ENCODE measurements at places on chromosomes 2 and 18.

- no peak for DNase-seq
Observed at GRCh38 chr2:30631051-30631671, 176.1 kb downstream of the CAPN13 start.

DNA sequence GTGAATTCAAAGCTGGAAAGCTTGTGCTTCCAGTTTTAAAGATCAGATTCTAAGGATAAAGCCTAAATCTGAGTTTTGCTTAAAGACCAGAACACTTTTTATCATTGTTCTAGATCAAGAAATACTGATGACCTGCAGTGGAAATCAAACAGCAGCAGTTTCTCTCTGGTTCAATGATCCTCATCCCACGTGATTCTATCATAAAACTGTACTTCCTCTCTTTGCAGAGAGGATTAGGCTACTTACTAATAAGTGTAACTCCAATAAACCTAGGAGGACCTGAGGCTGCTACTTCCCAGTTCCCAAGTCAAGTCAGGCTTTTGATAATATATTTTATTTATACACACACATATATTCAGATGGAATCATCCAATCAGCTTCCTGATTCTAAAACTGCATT, 81.9 kb downstream of the TCF4 start:
- DNase-seq = no peak

- no peak for DNase-seq
Observed at GRCh38 chr2:107681936-107682335, 144.8 kb upstream of the RGPD4 start.

- DNase-seq = no peak
Observed at GRCh38 chr2:174338671-174339560, 4.2 kb downstream of the SP9 start.

DNA sequence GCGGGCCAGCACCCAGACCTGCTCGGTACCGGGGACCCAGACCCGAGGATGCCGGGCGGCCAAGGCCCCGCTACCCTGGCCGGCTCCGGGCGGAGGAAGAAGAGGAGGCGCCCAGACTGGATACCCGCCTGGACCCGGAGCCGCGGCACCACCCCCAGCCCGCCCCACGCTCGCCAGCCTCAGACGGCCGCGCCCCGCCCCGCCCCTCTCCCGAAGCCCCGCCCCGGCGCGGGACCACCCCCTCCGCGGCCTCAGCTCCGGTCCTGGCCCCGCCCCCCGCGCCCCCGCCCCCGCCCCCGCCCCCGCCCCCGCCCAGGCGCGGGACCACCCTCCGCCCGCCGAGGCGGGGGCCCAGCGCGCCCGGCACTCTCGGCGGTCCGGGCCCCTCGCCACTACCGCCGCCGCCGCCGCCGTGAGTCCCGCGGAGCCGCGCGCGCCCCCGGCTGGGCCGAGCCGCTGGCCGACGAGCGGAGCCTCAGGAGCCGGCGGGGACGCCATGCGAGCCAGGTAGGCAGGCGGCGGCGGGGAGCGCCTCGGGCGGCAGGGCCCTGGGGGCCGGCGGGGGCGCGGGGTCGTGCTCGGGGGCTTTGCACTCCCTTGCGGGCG, at the start of gene SH3BP4:
Gene SH3BP4, plus strand, starts transcription at position 354 of the 606 bp plus-strand sequence. CDS start 82,986 bp downstream, outside the sequence.
- peak; percentile 70 for DNase-seq

GRCh38 chr2:180319586-180320405, 312.7 kb upstream of the CWC22 start:
- DNase-seq = no peak

GRCh38 chr2:210422366-210422765, 54.2 kb downstream of the LANCL1 start:
- no peak for DNase-seq

- no peak for DNase-seq
Observed at GRCh38 chr2:12399240-12399639, 317.5 kb upstream of the TRIB2 start.

- no peak for DNase-seq
Observed at GRCh38 chr2:223586261-223586660, 15.9 kb downstream of the SCG2 start.

DNA sequence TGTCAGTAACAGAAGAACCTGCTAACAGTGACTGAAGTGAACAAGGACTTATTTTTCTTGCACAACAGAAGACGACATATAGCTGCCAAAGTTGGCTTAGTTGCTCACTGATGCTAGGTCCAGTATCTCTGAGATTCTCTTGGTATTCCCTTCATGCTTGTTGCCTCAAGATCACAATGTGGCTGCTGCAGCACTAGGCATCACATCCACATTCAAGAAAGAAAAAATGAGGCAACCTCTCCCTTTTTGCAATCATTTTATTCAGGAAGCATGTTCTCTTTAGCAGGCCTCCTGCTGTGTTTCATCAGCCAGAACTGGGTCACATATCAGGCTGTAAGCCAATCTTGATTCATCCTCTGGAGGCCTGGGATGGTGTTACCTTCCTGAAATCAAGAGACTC, 11.7 kb upstream of the MAPK4 start:
- DNase-seq = no peak

DNA sequence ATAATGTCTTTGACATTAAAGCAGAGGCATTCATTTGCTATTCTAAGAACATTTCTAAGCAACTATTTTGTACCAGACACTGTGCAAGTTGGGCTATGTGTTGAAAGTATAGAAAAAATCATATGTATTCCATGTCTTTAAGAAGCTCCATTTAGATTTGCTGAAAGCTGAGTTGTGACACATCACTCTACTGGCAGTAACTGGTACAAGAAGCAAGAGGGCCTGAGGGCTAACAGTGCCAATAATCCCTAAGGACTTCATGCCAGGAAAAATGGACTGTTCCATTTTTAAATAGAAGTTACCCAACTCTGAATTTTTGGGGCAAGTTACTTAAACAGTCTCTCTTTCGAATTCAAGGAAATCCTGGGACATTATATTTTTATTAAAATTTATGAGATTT, 178.7 kb downstream of the SRBD1 start:
- no peak for DNase-seq

DNA sequence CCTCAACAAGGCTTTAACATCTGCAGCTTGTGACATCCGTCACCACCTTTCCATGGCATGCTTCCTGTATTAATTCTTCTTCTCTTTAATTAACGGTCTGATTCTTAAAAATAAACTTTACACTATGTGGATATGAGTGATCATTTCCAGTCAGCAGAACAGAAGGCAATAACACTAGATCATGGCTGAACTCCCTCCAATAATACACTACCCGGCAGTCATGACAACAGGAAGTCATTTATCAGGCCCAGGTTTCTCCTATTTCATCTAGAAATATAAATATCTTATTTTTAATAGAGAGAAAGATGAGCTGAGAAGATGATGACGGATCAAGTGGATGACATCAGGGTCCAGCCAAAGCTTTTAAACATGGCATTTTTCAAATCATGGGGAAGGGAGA, 792.2 kb downstream of the SLC4A3 start:
- DNase-seq = no peak

DNA sequence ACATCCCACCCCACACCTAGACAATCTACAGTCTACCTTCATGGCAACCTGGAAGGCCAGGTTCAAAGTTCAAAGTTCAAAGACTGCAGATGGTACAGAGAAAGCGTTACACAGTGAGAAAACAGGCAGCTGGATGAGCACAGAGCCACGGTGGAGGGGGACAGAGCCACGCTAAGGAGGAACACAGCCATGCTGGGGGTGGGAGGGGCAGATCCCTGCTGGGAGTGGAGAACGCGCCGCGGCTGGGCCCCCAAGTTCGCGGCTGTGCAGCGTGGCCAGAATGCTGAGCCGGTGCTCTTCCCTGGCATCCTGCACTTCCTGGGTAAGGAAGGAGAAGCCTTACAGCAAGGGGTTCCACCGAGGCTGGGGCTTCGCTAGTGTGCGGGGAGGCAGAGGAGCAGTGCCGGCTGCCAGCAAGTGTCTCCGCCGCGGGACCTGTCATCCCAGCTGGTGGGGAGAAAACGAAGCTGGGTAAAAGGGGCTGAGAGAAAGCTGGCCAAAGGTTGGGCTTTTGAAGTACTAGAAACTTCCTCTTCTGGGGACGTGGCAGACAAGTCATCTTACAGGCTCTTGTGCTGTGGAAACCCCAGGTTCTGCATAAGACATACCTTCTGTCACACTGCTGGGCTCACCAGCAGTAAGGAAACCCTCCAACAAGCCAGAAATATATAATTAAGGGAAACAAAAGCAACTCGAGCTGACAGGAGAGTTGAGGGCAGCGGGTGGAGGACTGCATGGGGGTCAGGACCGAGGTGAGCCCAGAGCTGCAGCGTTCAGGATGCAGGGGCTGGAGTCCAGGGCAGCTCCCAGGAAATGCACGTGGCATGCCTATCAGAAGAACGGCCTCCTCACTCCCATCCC, 115.5 kb downstream of the HDAC4 start:
- DNase-seq = no peak

GRCh38 chr18:77087393-77088141, 45.0 kb downstream of the MBP start:
- DNase-seq = no peak

- peak; percentile 39 for DNase-seq
Observed at GRCh38 chr2:151976945-151977353, 121.9 kb downstream of the CACNB4 start.

DNA sequence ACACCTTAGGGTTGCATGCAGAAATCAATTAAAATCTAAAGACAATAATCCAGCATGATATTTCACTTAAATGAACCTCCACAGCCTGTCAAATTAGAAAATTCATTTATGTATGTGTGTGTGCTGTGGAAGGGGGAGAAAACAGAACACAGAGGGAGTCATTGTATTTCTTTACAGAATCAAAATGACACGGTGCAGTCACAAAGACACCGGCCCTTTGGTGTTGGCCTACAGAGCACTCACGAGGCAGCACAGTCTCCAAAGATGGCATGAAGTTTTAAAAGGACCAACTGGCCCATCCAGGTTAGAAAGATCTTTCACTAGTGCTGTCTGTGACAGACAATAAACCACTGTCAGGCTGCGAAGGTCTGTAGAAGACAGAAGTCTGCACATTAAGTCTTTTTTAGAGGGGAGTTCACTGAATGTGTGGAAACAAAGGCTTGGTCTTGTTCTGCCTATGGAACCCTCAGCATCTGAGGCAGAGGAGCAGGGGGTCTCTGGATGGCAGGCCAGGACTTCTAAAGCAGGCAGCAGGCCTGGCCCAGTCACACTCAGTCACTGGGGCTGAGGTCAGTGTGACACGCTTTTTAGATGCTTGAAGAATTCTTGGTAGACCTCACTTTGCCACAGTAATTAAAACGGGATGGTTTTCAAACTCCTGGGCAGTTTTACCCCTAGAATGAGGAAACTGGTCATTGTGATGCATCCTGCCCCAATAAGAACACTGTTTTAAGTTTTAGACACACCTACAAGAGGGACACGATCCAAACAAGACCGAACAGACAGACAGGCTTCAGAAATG, 184.9 kb downstream of the AFF3 start:
- no peak for DNase-seq

DNA sequence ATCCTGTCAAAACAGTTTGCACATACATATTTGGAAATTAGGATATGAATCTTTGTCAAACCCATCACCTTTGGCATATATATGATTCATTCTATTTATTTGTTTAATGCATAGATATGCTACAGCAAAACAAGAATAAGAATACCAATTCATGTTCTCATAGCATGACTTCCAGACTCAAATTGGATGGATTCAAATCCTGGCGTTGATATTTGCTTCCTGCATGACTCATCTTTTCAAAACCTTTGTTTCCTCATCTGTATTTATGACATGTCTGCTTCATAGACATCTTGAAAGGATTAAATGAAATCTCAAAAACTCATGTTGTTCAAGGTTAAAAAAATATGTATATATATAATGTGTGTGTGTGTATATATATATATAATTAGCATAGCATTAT, 261.3 kb downstream of the MBD5 start:
- no peak for DNase-seq

DNA sequence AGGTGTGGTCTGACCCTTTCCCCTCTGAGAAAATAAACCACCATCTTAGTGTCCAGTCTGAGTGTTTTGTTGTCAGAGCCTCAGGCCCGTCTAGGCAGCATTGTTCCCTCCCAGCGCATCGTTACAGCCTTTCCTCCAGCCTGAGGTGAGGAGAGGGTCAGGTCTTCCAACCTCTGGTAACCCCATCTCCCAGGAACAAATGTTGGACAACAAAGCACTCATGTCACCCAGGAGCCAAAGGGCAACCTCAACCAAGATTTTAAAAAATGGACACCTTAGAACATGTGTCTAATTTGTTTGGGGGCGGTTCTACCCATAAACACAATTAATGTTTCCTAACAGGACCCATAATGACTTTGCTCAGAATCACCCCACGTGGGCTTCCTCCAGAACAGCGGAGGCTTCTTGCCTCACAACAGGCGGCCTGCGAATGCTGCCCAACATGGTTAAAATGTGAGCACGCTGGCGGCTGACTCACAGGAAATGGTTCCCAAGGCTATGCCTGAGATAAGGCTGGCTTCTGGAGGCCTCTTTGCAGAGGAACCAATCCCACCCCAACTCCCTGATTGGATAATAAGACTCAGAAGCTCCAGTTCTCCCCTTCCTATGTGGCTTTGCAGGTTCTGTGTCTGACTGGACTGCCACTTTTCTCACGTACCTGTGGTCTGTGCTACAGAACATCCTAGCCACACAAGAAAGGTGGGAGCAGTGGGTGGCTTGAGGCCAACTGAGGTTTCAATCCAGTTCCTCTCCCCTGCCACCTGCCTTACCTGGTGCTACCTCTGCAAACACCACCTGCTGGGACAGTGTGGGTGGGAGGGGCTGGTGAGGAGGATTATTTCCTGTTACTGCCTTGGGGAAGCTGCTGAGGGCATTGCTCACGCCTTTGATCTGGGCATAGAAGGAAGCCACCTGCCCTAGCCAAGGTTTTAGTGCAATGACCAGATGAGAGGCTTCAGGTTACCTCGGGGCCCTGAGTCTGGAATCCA, 108.8 kb downstream of the B3GNT2 start:
- peak; percentile 82 for DNase-seq

DNA sequence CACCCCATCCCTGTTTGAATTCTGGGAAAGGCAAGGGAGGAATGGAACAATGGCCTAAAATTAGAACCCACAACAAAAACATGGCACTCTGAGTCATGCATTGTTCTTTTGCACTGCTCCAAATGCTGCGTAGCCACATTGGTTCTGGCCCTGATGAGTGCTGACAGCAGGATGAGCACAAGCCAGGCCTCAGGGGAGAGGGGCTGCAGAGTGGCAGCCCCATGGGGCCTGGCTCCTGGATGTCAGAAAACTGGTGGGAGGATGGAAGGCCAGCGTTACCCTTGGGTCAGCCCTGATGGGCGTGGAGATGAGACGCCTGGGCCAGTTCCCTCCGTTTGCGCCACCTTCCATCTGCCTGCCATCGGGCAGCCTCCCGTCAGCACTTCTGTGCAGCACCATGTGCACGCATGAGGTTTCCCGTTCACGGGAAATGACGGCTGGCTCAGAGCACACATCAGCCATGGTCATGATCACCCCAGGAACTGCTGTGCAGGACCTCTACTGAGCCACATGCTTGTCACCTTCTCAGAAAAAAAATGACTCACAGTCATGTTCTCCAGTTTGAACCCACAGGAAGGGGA, 65.6 kb downstream of the CYP26B1 start:
- DNase-seq = no peak

- no peak for DNase-seq
Observed at GRCh38 chr18:46810481-46811000, 53.7 kb upstream of the ST8SIA5 start.

DNA sequence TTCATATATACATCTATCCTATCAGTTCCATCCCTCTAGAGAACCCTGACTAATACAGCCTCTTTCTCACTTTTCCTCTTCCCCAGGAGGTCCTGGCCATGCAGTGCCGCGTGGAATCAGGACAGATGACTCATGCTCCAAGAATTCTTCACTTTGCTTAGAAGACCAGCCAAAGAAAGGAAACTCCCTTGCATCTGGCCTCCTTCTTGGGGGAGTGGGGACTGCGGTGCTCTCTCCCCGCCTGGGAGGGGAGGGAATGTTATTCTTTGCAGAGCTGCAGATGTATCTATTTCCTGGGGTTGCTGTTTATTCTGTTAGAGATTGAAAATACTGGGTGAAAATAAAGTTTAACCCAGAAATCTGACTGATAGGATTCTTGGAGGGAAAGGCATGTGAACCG, 111.5 kb upstream of the SH3BP4 start:
- DNase-seq = no peak

Data from stimulated activated CD8-positive, alpha-beta memory T cell treated with anti-CD3 and anti-CD28 coated beads, Interleukin-4, amount 100 ng/mL, for 48 hours (primary cell).